ENCODE measurements at places on chromosomes 12 and 14.

GRCh38 chr12:20646239-20646827 lies 48.8 kb upstream of the SLCO1C1 start:
- no peak for DNase-seq

DNA sequence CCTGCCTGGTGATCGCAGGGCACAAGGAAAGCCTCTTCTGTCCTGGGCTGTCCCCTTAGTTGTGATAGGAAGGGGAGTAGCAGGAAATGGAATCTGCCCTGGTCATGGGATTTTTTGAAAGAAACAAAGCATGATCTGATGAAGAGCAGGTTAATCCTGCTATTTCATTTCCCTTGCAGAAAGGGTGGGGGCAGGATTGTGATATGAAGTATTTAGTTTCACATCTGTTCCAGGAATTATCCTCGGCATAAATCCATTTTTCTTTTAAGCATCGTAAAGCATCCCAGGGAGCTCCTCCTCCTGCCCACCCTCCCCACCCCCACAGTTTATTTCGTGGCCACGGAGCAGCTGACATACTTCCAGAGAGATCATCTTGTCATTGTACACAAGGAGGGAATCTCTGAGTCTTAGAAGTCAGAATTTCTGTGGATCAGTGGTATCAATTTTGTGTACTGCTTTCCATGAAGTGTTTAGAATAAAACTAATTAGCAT lies 53.1 kb downstream of the TGFB3 start:
- no peak for DNase-seq

DNA sequence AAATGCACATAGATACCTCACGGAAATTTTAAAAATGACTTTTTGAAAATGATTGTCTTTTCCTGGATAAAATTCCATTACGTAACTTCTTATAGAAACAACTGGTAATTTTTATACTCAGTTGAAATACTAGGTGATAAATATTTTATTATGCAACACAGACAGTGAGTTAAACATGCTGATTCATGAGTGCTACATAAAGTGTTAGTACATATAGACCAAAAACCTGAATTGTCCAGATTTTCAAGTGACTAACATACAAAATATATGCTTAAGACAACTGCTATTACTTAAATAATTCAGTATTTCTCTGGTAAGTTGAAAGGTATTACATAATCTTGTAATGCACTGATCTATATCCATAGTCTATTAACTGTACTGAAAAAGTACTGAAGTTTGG lies 11.9 kb downstream of the PTPRO start:
- DNase-seq = no peak

DNA sequence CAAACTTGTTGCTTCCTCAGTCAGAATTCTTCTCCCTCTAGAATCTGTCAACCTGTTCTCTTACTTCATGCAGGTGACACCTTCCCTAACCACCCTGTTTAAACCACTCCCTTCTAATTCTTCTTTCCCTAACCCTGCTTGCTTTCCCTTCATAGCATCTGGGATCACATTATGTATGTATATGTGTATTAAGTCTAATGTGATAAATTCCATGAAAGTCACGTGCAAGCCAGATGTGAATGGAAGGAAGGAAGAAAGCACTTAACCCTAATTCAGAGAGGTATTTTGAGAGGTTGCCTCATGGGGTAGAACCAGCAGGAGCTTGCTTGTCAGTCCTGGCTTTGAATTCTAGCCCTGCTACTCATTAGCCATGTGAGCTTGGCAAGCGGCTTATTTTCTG lies 340.0 kb downstream of the TRHDE start:
- no peak for DNase-seq

GRCh38 chr12:30932881-30933280 lies 6.3 kb downstream of the TSPAN11 start:
- no peak for DNase-seq

DNA sequence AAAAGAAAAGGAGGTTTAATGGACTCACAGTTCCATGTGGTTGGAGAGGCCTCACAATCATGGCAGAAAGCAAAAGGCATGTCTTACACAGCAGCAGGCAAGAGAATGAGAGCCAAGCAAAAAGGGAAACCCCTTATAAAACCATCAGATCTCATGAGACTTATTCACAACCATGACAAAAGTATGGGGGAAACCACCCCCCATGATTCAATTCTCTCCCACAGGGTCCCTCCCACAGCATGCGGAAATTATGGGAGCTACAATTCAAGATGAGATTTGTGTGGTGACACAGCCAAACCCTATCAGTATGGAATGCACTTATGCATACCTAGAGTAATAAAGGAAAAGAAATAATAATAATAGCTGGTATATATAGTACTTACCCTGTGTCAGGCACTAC lies 4.5 kb upstream of the GLIPR1 start:
- DNase-seq = no peak

DNA sequence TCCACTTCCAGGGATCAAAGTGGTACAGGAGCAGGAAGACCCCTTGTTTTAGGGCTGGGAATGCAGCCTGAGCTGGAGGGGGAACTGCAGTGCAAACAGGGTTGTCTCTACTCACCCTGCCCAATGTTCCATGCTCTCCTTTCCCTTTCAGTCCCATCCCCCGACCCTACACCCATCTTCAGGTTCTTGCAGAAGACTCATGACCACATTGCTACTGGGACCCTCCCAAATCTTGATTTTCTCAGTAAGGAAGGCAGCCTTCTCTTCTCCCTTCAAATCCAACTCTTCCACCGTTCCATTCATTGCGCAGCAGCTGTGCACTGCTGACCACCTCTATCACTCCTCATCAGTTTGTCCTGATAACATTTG lies 1.9 kb downstream of the SERPINA11 start:
- no peak for DNase-seq
